ENCODE measurements at places on chromosomes 3 and 15.

GRCh38 chr3:46356909-46357308 lies 3.0 kb downstream of the CCR2 start:
- no peak for DNase-seq

DNA sequence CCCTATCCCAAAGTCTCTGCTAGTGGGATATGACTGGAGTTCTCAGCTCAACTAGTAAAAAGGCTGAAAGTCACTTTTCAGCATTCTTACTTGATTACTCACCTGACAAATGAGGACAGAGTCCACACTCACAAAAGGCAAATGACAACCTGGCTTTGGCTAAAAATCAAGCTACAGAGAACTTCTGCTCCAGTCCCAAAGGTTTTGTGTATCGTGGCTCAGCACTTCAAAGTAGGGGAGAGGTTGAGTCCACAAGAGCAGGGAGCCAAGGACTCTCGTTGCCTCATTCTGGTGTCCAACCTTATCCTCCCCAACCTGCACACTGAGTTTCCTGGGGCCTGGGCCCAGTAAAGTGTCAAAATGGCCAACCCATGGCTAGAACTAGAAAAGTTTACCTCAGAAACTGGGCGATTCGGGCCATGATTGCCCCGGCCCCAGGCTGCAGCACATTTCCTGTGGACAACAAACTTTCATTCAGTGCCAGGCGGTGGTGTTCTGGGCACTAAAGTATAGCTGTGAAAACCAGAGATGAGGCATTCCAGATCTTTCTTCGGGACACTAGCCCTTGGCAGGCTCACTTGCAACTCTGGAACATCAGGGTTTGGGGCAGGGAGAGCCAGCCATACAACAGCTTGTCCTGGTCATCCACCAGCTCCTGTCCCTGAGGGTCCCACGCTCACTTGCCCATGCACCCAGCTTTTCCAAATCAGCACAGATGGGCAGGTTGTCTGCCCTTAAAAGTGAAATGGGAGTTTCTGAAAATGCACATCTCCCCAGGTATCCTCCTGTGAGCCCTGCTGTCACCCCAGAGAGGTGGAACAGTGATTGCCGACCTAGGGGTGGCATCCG lies 3.1 kb downstream of the ACAA1 start:
- DNase-seq: no peak

DNA sequence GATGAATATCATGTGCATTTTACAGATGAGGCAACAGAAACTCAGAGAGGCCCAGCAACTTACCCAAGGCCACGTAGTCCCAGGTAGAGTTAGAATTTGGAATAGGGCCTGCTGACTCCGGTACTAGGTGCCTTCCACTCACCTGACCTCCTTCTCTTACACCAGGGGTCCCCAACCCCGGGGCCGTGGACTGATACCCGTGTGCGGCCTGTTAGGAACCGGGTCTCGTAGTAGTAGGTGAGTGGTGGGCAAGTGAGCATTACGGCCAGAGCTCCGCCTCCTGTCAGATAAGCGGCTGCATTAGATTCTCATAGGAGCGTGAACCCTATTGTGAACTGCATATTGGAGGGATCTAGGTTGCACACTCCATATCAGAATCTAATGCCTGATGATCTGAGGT lies 64.8 kb downstream of the SMAD3 start:
- DNase-seq: no peak

GRCh38 chr3:134795746-134796280 lies 753 bp downstream of the EPHB1 start:
- no peak for DNase-seq

DNA sequence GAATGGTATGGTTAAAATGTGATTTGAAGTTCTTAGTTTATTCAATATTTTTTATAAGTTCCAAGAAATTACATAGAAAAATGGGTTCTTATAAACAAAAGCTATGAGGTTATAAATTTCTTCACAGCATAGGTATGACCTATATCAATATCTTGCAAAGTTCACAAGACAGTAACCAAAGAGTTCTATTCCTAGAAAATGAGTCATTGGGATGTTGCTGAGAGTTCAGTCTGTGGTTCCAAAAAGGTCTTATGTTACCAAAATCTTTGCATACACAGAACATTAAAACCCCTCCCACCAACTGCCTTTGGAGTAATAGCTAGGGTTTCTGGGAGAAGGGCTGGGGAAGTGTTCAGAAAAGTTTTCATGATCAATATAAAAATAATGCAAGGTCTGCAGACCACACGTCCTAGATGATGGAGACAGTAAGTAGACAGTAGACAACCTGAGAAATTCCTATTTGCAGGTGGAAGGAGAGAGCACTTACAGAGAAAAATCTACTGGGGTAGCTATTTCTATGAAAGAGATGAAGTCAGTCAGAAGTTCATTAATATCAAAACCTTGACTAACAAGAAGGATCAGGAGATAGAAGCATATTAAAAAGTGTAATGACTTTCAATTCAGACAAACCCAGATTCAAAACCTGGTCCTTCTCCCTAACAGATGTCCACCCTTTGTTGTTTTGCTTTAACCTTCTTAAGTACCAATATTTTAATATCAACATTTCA lies 279.3 kb downstream of the KCNH8 start:
- no peak for DNase-seq

GRCh38 chr3:49609314-49609713 lies 55.0 kb downstream of the BSN start:
- DNase-seq: no peak

- DNase-seq: no peak
These were observed 43.0 kb upstream of the ATP2C1 start for GRCh38 chr3:130850843-130851242.

DNA sequence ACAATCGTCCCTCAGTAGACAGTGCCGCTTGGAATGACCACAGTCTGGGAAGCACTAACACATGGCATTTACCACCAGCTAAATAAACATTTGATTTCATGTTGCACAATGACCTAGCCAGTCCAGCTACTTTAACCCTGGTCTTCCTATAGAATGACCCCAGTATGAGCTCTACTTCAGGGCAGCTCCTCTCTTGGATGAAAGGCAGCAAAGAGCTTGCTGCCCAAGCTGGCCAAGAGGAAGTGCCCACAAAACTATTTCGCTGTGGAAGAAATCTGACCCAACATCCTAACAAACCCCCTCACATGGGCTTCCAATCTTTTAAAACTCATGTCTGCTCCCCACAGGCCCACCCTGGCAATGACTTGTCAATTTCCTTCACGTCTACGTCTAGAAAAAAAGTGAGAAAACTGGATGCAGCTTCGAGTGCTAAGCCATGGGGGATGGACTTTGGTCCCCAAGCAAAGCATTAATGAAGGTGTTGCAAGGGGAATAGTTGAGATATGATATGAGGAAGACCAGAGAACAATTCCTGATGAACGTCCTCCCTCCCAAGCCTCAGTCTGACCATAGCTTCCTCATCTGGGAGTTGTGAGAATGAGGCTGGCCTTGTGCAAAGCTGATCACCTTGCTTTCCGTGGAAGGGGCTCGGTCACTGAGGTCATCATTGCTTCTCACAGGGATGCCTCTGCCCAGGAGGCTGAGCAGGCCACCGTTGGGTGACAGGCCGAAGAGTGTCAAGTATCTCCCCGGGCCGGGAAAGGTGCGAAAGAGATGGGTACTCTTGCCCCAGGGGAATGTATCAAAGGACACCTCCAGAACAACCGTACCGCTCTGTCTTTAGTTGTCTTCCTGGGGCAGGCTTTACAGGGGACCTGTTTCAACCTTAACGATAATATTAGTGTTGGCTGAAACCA lies 964 bp downstream of the SLC25A20 start:
- no peak for DNase-seq
